ENCODE measurements at places on chromosomes 2 and 18.

- no peak overlapping the region for H3K27ac ChIP-seq
- H3K27me3 ChIP-seq = no peaks in the 10 kb centered on the region
- no peaks in the 10 kb centered on the region for H3K36me3 ChIP-seq
Measured at GRCh38 chr18:57832730-57833129, 29.6 kb upstream of the ATP8B1 start.

GRCh38 chr2:61855318-61855613 lies 1.4 kb upstream of the FAM161A start:
- peak overlapping the region; percentile 38 for H3K4me3 ChIP-seq
- peaks cover 6% of the 10 kb centered on the region for H3K4me1 ChIP-seq

- no peak overlapping the region for H3K27ac ChIP-seq
- H3K27me3 ChIP-seq = no peaks in the 10 kb centered on the region
- H3K4me1 ChIP-seq = peaks cover 5% of the 10 kb centered on the region
- no peak overlapping the region for H3K4me3 ChIP-seq
- DNase-seq = no peak
Measured at GRCh38 chr2:233446121-233446520, 91.8 kb downstream of the DGKD start.

DNA sequence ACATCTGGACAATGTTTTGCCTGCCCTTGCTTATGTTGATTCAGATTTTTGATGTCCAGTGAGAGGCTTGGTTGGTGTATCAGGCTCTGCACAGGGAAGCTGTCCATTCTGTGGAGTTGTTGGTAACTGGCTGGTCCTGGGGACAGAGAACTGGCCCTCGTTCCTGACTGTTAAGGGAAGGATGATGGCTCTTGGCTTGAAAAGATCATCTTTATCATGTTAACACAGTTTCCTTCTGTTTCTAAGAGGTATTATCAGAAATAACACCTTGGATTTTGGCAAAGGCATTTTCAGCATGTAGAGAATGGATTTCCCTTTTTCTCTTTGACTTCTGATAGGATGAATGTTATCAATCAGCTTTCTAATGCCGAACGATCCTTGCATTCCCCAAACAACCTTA lies 19.3 kb downstream of the STK25 start:
- no peaks in the 10 kb centered on the region for H3K4me1 ChIP-seq
- H3K4me3 ChIP-seq = no peak overlapping the region
- no peak for DNase-seq
- H3K27me3 ChIP-seq = no peaks in the 10 kb centered on the region
- H3K27ac ChIP-seq = no peak overlapping the region
- peaks cover 6% of the 10 kb centered on the region for H3K36me3 ChIP-seq

GRCh38 chr2:229725716-229726574 lies 11.6 kb upstream of the DNER start:
- no peaks in the 10 kb centered on the region for H3K36me3 ChIP-seq
- no peaks in the 10 kb centered on the region for H3K4me1 ChIP-seq
- no peaks in the 10 kb centered on the region for H3K27me3 ChIP-seq
- H3K4me3 ChIP-seq = no peak overlapping the region
- DNase-seq = no peak

GRCh38 chr18:777021-777420 lies 35.0 kb downstream of the YES1 start:
- no peak for DNase-seq
- no peak overlapping the region for H3K4me3 ChIP-seq
- peaks cover 11% of the 10 kb centered on the region for H3K4me1 ChIP-seq
- H3K36me3 ChIP-seq = no peaks in the 10 kb centered on the region
- no peaks in the 10 kb centered on the region for H3K27me3 ChIP-seq

DNA sequence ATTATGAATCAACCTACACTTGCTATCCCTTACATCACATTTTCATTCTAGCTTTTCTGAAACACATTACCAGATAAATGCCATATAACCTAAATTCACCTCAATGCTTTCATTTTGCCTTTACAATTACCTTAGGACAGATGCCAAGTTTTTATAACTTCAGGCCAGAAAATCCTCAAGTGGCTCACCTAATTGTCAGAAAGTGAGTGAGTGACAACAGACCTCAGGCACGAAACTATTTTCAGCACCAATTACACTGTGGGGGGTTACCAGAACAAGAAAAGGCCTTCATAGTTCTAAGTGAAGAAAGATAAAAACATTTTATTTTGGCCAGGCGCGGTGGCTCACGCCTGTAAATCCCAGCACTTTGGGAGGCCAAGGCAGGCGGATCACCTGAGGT lies 52.3 kb upstream of the ST8SIA5 start:
- H3K27ac ChIP-seq = no peak overlapping the region
- no peak overlapping the region for H3K4me3 ChIP-seq
- DNase-seq = no peak
- H3K36me3 ChIP-seq = no peaks in the 10 kb centered on the region

DNA sequence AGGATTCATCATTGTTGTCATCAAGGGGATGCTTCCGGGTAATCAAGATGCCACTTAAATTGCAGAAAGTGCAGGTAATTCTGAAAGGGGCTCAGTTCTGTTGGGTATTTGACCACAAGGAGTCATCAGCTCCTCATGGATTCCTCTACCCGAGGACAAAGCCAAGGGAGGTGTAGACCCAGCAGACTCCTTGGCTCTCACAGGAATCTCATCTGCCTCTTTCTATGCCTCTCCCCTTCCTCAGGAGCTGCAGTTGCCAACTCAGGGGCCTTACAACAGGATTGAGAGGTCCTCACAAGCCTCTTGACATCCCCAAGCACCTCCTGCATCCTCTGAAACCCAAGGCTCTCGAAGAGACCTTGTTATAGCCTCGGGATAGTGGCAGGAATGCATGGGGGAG lies 44.0 kb downstream of the ITGB6 start:
- no peak overlapping the region for H3K27ac ChIP-seq
- no peaks in the 10 kb centered on the region for H3K4me1 ChIP-seq

DNA sequence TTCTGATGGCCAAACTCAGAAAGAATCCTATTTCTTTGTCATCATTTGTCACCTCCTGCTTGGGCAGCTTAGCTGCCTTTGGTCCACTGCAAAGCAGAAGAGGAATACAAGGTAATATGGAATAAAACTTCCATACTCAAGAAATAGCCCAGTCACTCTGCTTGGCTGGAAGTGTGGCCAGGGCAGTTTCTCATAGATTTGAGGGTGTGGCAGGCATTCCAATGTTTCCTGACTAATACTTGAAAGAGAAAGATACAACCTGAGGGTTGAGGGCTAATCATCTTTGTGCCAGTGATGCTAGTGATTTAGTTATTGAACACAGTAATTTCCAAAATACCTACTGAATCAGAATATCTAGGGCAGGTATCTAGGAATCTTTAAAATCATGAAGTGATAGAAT lies 83.1 kb downstream of the FAM161A start:
- H3K4me3 ChIP-seq = no peak overlapping the region
- no peak for DNase-seq
- no peaks in the 10 kb centered on the region for H3K36me3 ChIP-seq
- no peaks in the 10 kb centered on the region for H3K27me3 ChIP-seq

- H3K27ac ChIP-seq = no peak overlapping the region
- H3K4me1 ChIP-seq = peaks cover 8% of the 10 kb centered on the region
- H3K36me3 ChIP-seq = no peaks in the 10 kb centered on the region
- no peaks in the 10 kb centered on the region for H3K27me3 ChIP-seq
- DNase-seq = no peak
Measured at GRCh38 chr2:38532366-38532765, 70.4 kb downstream of the HNRNPLL start.

DNA sequence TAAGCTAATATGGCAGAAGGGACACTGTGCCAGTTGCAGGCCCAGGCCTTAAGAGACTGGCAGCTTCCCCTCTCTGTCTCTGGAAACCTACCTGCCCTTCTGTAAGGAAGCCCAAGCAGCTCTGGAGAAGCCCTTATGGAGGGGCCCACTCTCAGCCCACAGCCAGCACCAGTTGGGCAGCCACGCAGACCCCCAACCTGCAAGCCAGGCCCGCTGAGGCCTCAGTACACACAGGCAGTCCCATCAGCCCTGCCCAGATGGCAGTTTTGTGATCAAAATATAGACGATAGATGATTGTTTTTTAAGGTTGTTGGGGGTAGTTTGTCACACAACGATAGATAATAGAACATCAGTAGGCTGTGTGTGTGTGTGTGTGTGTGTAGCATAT lies 36.8 kb upstream of the ALPP start:
- no peaks in the 10 kb centered on the region for H3K4me1 ChIP-seq
- no peak for DNase-seq
- H3K27me3 ChIP-seq = no peaks in the 10 kb centered on the region
- H3K36me3 ChIP-seq = peaks cover 5% of the 10 kb centered on the region

DNA sequence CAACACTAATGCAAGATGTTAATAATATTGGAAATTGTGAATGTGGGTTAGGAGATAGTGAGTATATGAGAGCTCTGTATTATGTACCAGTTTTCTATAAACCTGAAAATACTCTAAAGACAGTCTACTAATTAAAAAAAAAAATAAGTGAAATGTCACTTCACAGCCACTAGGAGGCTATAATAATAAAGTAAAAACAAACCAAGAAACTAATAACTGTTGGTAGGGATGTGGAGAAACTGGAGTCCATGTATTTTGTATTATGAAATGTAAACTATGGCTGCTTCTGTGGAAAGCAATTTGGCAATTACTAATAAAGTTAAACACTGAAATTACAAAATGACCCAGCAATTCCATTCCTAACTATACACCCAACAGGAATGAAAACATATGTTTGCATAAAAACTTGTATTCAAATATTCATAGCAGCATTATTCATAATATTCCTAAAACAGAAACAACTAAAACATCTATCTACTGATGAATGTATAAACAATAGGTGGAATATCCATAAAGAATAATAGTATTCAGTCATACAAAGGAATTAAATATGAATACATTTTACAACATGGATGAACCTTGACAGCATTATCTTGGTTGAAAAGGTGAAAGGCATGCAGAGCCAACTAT lies 36.2 kb downstream of the CCDC178 start:
- H3K36me3 ChIP-seq = no peaks in the 10 kb centered on the region
- no peak overlapping the region for H3K4me3 ChIP-seq
- no peaks in the 10 kb centered on the region for H3K27me3 ChIP-seq
- no peak for DNase-seq

- DNase-seq = peak; percentile 11
- H3K4me3 ChIP-seq = no peak overlapping the region
- no peak overlapping the region for H3K27ac ChIP-seq
- no peaks in the 10 kb centered on the region for H3K27me3 ChIP-seq
- no peaks in the 10 kb centered on the region for H3K36me3 ChIP-seq
Measured at GRCh38 chr18:73908323-73908722, 239.3 kb downstream of the FBXO15 start.

- DNase-seq = no peak
- no peak overlapping the region for H3K27ac ChIP-seq
- no peaks in the 10 kb centered on the region for H3K36me3 ChIP-seq
- no peak overlapping the region for H3K4me3 ChIP-seq
- no peaks in the 10 kb centered on the region for H3K27me3 ChIP-seq
Measured at GRCh38 chr2:219111375-219112061, 49.1 kb downstream of the NHEJ1 start.

DNA sequence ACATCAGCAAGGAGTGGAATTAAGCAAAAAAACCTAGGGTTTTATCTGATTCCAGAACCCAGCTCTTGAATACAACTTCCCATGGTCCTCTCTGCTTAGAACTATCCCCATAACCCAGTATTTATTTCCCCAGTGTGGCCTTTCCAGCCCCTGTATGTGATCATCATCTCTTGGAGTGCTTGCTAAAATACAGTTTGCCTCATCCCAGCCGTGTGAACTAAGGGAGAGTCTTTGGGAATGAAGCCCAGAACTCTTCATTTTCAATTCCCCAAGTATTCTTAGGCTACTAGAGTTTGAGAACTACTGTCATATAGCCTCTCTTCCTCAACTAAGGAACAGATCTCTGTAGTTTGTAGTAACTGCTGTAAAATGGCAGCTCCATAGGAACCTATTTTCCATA lies 173.1 kb downstream of the LCLAT1 start:
- H3K27ac ChIP-seq = no peak overlapping the region
- H3K27me3 ChIP-seq = no peaks in the 10 kb centered on the region
- H3K4me1 ChIP-seq = no peaks in the 10 kb centered on the region
- DNase-seq = no peak
- no peak overlapping the region for H3K4me3 ChIP-seq

DNA sequence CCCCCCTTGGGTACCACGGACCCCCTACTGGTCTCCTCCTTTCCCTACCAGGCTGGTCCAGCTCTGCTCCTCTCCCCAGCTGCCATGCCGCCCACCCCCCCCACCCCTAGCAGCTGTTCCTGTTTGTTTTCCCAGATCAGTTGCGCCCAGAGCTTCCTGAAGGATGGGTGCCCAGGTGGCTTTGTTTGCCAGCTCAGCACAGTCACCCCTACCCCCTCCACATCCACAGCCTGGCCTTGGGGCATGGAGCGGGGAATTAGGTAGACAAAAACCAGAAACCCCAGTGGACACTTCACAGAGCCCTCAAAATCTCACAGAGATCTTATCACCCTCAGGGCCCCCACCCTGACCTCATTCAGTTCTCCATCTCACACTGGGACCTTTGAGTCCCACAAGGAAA lies 3.7 kb upstream of the CRYBA2 start:
- no peaks in the 10 kb centered on the region for H3K36me3 ChIP-seq
- H3K27me3 ChIP-seq = no peaks in the 10 kb centered on the region
- no peak for DNase-seq
- H3K4me3 ChIP-seq = no peak overlapping the region

DNA sequence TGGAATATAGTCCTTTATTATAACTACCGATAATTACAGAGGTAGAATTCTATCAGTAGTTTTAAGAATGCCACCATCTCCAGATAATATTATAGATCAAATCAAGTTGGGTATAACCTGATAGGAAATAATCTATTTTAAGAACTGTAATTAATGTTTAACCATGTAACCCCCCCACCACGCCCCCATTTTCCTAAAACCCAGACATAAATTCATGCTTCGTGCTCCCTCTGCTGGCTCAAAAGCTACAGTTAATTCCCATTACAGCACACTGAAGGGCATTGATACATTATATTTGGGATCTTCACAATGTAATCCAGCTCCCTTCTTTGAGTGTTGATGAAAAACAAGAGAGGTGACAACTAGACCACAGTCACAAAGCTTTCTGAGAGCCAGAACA lies 228.0 kb upstream of the SMAD7 start:
- no peaks in the 10 kb centered on the region for H3K36me3 ChIP-seq
- H3K4me3 ChIP-seq = no peak overlapping the region
- no peak for DNase-seq
- no peaks in the 10 kb centered on the region for H3K27me3 ChIP-seq
- no peak overlapping the region for H3K27ac ChIP-seq

DNA sequence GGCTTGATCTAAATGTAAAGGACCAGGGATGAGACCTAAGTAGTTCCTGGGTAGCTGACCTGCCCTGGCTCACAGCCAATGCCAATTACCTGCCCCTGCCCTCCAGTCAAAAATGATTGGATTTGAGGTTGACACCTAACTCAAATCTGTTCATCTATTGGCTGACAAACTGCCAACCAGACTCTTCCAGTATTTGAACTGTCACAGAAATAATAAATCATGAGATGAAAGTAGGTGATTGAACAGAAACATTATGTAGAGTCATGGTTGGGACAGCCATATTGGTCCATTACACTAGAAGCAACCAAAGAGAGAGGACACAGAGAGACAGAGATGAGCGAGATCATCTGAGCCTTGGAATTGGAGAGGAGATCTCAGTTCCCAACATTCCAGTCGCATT lies 109.1 kb downstream of the ATL2 start:
- H3K27me3 ChIP-seq = no peaks in the 10 kb centered on the region
- no peaks in the 10 kb centered on the region for H3K4me1 ChIP-seq
- no peak for DNase-seq
- H3K36me3 ChIP-seq = no peaks in the 10 kb centered on the region

- no peak for DNase-seq
- no peak overlapping the region for H3K4me3 ChIP-seq
- H3K36me3 ChIP-seq = peaks cover 8% of the 10 kb centered on the region
Measured at GRCh38 chr18:51068105-51068504, 38.1 kb downstream of the SMAD4 start.
